Karpas-422 (cell line): ENCODE measurements at places on chromosomes 5 and 9. TPM values are rescaled to one million over a fixed set of nuclear protein-coding genes. Genes with fewer than 3 reads are reported as not detected.

GRCh38 chr5:93219641-93220145 lies 361.3 kb downstream of the NR2F1-AS1 start:
- DNase-seq = no peak

Gene TRIM7
- total RNA-seq = 2.0 TPM in 1 of 2 replicates, not detected in the other

DNA sequence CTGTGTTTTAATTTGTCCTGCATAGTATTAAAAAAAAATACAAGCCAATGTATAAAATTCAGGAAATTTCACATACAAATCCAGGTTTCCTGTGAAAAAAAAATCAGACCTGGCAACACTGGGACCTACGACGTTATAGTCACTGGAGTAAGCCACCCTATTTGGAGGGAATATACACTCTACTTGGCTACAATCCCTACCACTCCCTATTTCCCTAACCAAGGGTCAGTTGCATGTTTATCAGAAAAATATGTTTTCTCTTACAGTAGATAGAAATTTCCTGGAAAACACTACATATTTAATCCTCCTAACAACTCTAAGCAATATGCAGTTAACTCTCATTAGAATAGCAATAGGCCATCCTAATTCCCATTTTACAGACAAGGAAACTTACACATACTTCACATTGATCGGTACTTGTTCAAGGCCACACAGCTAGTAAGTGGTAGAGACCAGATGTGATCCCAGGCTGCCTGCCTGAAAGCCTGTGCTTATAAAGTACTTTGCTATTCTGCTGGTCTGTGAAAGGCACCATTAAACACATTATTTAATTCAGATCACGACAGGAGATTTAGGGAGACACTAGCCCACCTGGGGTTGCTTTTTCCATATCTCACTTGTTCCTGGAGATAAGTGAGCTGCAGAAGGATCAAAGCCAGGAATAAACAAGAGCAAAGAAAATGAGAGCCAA lies 70.8 kb downstream of the MFAP3 start:
- peak; percentile 16 for DNase-seq

GRCh38 chr5:136780518-136780917 lies 415.2 kb upstream of the TRPC7 start:
- no peak for DNase-seq

GRCh38 chr9:126113756-126114408 lies 212.7 kb upstream of the MVB12B start:
- no peak for DNase-seq

DNA sequence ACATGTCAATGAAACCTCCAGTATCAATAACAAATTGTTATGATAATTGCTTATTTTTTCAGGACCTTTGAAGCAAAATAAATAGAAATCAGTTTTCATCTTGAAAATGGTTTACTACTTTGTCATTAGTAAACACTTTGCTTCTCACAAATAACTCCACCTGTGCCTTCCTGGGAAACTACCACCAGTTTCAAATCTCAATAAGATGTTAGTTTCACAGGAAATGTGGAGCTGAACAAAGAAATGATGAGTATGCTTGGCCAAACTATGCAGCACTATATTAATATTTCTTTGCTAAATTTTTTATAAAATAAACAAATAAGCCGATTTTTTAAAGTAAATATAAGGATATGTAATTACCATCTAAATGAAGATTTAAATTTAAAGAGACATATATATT lies 221.5 kb upstream of the HAPLN1 start:
- no peak for DNase-seq

GRCh38 chr9:32334916-32335895 lies 49.2 kb upstream of the ACO1 start:
- no peak for DNase-seq

- DNase-seq = no peak
Measured at GRCh38 chr5:25701936-25702335, 1057.2 kb upstream of the CDH10 start.

- no peak for DNase-seq
Measured at GRCh38 chr5:55485073-55485472, 49.7 kb downstream of the PLPP1 start.

GRCh38 chr5:62333250-62333794 lies 27.3 kb downstream of the KIF2A start:
- DNase-seq = no peak

Gene ARHGEF39
- 15.3 and 16.0 TPM in 2 replicates for total RNA-seq

Gene ARID3C
- total RNA-seq = 0.48 TPM in 1 of 2 replicates, not detected in the other

Gene STRBP
- total RNA-seq = 129 and 137 TPM in 2 replicates

GRCh38 chr9:110030632-110031031 lies 177.3 kb downstream of the C9orf152 start:
- no peak for DNase-seq

- no peak for DNase-seq
Measured at GRCh38 chr5:149138182-149138923, 2.9 kb upstream of the ABLIM3 start.

Gene SNCAIP
- not detected in 2 replicates for total RNA-seq

Gene RNF180
- 0.29 and 0.30 TPM in 2 replicates for total RNA-seq

Gene CAMK4
- 0.04 and 1.6 TPM in 2 replicates for total RNA-seq

DNA sequence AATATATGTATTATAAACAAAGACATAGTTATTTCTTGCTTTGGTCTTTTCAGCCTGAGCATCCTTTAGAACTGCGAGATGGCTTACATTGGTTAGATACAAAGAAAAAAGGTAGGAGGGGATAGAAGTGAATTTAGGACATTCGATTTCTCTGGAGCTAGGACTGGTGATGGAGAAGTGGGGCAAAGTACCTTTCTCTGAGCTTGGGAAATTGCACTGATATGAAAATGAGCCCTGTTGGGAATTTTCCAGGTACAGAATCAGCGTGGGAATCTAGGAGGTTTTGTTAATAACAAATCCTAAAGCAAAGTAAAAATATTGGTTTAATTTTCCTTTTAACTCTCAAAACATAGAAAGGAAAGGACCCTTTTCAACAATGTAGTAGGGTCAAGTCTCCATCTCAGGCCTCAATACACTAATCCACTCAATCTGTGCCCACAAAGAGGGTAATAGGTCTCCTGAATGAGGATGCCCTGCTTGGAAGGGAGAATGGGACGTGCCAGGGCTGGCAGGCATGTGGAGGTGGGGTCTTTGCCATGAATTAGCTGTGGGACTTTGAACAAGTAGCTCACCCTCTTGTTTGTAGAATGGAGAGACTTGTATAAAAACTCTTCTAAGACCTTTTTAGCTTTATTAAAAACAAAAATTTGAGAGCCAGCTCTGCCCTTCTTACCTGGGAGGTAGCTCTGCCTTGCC lies 17.7 kb downstream of the SNX18 start:
- peak; percentile 11 for DNase-seq

Gene NUTM2F
- not detected in 2 replicates for total RNA-seq

DNA sequence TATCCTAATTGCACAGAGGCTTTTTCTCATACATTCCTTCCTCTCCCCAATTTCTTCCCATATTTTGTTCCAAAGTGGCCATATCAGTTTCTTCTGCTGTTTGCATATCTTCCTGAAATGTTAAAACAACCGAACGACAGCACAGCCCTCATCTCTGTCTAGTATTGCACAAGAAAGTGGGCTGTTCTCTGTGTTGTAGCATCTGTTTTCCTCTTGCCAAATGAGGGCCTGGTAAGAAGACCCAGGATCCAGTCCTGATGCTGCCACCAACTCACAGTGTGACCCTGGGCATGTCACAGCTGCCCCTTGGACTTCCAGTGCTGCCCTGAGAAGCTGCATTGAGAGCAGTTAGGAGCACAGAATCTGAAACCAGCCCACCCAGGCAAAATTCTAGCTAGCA lies 4.1 kb downstream of the SLC31A2 start:
- DNase-seq = no peak

DNA sequence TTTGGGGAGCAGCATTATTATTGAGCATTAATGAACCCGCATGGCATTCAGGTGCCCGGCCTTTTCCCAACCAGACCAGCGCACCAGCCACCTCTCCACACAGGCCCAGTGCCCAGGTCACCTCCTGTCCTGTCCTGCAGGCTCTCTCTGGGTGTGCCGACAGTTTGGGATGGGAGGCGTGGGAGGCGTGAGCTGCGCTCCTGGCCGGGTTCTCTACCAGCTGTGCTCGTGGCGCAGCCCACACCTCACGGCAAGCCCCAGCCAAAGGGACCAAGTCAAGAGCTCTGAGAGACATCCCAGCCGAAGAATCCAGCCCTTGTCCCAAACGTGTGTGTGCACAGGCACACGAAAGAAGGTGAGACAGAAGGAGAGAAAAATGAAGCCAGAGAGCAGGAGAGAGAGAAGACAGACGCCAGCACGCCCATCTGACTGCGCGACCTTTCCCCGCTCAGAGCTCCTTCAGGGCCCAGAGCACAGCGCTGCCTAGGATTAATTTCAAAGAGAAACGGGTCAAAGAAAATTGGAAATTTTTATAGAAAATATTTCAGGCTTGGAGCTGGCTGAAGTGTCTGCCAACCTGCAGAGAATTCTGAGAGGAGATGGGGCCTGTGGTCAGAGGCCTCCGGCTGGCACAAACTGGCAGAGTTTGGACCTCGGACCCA lies 81.7 kb downstream of the ADAMTS2 start:
- DNase-seq = no peak

DNA sequence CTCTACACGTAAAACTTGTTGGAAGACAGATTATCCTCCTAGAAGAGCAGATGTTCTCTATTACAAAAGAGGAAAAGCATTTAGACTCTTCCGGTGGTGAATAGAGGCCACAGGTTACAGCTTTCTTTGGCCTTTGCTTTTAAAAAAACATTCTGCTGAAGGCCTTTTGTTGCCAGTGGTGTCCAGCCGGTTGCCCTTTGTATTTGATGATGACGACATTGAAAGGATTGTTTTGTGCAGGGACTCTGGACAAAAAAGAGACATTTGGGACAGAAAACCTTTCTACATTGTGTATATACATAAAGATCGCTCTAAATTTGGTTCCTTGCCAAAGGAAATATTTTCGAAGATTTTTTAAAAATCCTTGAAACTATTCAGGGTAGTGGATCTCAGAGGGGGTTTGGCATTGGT lies 180.3 kb downstream of the C9orf152 start:
- DNase-seq = no peak

Gene WHRN
- 0.30 and 0.76 TPM in 2 replicates for total RNA-seq

Gene FAM153A
- total RNA-seq = 0.61 TPM in 1 of 2 replicates, not detected in the other

Gene POLE3
- total RNA-seq = 65.7 and 105 TPM in 2 replicates

GRCh38 chr9:131094622-131095021 lies 1.7 kb upstream of the AIF1L start:
- DNase-seq = no peak

Gene SLCO6A1
- not detected in 2 replicates for total RNA-seq

DNA sequence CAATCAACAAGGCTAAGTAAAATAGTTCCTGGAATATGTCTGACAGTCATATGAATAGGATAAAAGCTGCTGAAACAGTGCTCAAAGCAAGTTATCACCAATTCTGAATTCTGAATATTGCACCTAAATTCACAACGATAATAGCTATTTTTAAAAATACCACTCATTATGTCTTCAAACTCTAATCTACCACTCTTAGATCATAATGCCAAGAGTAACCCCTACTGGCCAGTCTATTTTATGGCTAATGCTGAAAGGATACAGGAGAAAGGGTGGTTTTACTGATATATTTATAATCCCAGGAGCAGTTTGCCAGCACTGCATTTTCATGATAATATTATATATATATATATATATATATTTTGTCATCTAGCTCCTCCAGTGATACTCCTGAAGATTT lies 232.8 kb downstream of the PDE4D start:
- DNase-seq = no peak

- no peak for DNase-seq
Measured at GRCh38 chr5:24094081-24094679, 550.6 kb downstream of the CDH10 start.

DNA sequence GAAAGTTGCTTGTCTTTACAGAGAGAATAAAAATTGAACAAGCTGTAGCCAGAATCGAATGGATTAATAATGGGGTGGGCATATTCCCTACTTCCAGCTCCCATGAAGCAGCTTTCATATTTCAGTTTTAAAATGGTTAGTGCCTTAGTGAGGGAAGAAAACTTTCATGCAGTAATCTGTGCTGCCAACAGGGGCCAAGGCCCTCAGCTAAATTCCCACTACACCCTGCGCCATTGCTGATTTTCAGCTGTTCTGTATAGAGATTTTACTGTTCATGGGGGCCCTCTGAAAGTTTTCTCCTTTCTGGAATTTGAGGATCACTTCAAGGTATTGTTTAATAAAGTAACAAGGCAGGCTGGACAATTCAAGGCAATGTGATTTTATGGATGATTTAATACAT lies 58.2 kb downstream of the CAST start:
- DNase-seq = no peak

DNA sequence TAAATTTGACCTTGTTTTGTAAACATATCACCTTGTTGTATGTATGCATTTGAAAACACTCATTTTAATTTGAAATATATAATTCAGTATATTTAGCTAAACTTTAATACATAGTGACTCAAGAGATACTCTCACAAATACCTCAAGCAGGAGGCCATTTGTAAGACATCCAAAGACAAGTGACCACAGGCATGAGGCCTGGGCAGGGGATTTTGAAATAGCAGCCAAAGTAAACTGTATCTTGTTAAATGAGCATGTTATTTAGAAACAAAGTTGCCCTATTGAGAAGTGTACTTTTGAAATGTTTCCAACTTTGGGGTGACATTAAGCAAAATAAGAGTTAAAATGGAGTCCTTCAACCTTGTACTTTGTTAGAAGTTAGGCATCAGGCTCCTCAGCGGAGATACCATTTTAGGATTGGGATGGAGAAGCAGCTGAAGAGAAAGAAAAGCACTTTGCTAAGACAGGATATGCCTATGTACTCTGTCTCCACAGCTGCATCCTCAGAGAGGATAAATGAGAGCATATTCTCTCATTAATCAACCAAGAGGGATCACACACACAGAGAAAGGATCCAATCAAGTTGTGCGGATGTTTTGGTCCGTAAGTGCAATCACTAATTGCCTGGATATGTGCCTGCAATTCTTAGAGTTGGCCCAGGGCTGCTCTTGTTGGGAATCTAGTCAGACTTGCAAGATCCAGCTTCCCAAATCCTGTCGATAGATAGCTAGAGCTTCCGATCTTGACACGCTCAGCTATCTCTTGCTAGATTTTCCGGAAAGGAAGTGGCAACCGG lies 157.5 kb upstream of the HAPLN1 start:
- no peak for DNase-seq

DNA sequence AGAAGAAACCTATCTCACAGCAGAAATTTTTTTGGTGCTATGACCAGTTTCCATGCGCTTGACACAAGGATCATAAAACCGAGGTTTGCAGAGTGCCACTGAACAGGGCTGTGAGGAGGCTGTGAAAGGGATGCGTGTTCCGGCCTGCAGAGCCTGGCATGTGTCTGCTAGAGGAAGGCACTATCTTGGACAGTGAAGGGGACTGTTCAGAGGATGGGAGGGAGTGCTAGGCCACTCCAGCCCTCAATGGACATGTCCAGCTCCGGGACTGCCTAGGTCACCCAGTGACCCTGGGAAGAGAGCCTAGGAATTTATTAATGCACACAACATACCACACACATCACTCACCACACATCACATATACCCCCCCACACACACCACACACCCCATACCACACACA lies 275.9 kb downstream of the GADD45G start:
- no peak for DNase-seq

- no peak for DNase-seq
Measured at GRCh38 chr9:136443087-136443486, 3.4 kb upstream of the INPP5E start.

Gene DRD1
- not detected in 2 replicates for total RNA-seq
